ENCODE measurements at places on chromosomes 3 and 15.

DNA sequence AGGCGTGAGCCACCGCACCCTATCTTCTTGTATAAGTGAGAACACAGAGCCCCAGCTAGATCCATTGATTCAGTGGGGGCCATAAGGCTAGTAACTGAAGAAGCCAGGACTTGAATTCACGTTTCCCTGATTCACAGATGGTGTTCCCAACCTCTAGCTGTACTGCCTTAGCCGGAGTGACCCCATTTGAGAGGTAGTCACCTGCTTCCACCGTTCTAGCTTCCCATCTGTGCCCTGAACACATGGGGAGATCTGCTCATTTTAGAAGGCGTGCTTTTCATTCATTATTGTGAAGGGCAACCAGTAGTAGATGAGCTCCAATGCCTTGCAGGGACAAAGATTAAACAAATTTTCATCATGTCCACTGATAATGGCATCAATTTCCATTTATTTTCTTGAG is 365.7 kb upstream of the TPM1 start:
- DNase-seq: no peak

GRCh38 chr15:66936861-66937582 is 128.4 kb upstream of the SMAD3 start:
- DNase-seq: no peak

GRCh38 chr3:11212299-11212608 is 58.0 kb downstream of the HRH1 start:
- DNase-seq: no peak

DNA sequence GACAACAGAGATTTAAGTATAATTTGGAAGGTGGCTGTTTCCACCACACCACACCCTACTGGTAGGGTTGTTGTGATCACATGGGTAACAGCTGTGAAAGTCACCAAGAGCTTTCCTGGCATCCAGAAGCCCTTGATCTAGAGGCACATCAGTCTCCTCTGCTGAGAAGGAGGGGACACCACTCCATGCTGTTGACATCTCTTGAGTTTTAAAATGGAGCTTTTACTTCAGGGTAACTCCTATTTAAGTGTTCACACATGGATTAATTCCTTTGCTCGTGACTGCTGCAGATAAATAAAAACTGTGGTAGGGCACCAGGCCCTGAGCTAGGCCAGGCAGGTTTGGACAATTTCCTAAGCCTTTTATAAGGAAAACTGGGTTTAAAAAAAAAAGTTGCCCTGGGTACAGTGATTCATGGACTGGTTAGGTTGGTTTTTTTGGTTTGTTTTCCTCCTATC is 7.5 kb downstream of the EXOSC7 start:
- no peak for DNase-seq

GRCh38 chr3:40237889-40238571 is 71.5 kb upstream of the EIF1B start:
- no peak for DNase-seq

DNA sequence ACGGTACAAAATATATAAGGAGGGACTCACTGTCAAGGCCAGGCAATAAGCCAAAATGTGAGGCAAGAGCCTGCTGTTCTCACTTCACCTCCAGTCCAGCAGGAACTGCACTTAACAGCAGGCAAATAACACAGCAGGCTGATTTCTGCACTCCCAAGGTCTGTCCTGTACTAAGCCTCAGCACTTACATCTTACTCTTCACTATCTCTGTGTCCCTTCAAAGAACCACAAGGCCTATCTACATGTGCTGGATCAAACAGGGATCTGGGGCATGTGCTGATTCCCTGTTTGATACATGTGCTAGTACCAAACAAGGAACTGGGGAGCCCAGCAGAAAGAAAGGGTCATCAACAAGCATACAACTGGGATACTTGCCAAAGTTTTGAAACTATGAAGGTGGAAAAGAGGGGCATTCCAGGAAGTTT is 22.2 kb downstream of the UACA start:
- DNase-seq: no peak

DNA sequence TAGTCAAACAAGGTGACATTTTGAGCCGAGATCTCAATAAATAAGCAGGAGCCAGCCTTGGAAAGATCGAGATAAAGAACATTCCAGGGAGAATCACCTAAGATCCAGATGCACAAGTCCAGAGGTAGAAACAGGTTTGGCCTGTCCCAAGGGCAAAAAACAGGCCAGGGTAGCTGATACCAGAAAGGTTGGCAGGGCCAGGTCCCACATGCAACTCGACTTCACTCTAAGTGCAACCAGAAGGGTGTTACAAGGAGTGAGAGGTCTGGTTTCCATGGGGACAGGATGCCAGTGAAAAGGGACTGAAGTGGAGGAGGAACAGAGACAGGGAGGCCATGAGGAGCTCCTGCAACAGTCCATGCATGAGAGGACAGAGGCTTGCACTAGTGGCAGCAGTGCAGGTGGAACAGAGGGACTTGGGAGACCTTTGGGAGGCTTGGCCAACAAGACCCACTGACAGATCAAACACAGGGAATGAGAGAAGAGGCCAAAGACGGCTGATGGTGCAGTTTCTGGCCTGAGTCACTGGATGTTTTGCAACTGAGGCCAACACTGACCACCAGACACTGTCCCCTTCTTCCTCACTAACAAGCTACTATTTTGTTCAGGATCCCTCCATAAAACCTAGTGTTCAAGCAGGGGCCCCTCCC is 5.2 kb downstream of the TPRA1 start:
- no peak for DNase-seq
